ENCODE measurements at places on chromosomes 4 and X.

DNA sequence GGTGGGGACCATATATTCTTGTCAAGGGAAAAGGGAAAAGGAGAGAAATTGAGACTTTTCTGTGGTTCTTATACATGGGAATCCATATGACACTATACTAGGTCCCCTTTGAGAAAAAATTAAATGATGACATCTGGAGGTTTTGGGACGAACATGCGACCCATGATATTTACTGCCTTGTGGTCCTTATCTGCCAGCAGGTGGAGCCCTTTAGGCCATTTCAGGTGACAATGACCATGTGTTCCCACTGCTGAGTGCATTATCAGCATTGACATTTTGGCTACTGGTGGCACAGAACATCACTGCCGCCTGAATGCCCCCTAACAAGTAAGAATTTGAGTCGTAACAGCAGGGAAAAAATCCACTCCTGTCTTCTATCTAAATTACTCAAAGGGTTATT is 843.4 kb downstream of the FSTL5 start:
- H3K36me3 ChIP-seq: no peaks in the 10 kb centered on the region
- H3K27ac ChIP-seq: no peak overlapping the region
- no peaks in the 10 kb centered on the region for H3K4me1 ChIP-seq
- H3K4me3 ChIP-seq: no peak overlapping the region
- peak; percentile 9 for DNase-seq

GRCh38 chrX:112450810-112451209 is 228.9 kb downstream of the LHFPL1 start:
- H3K4me3 ChIP-seq: no peak overlapping the region
- H3K36me3 ChIP-seq: no peaks in the 10 kb centered on the region
- no peaks in the 10 kb centered on the region for H3K4me1 ChIP-seq

DNA sequence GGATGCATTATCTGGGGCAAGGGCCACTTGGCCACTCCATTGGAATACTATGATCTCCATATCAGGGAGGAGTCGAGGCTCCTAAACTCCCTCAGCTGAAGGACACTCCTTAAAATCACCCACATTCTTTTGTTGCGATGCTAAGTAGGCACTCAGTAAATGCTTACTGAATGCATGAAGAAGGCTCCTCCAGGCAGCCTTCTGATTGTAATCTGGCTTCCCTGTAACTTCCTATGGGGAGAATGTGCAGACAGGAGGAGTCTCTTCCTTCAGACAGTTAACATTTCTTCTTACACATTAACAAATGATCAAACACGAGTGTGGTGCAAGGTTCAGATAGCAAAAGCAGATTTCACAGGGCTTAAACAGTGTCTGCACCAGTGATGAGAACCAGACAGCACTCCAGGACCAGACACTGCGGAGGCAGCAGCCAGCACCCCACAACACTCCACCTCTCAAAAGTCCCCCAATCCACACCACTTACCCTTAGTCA is 21.4 kb upstream of the USO1 start:
- H3K4me3 ChIP-seq: no peak overlapping the region
- H3K27ac ChIP-seq: peak overlapping the region; percentile 31
- no peaks in the 10 kb centered on the region for H3K27me3 ChIP-seq
- H3K36me3 ChIP-seq: no peaks in the 10 kb centered on the region

GRCh38 chr4:183838987-183839712 is 66.0 kb upstream of the STOX2 start:
- no peaks in the 10 kb centered on the region for H3K4me1 ChIP-seq
- no peaks in the 10 kb centered on the region for H3K36me3 ChIP-seq
- H3K4me3 ChIP-seq: no peak overlapping the region

GRCh38 chrX:140711894-140712293 is 2.3 kb downstream of the LINC00632 start:
- no peak overlapping the region for H3K4me3 ChIP-seq
- no peaks in the 10 kb centered on the region for H3K36me3 ChIP-seq

- no peak overlapping the region for H3K27ac ChIP-seq
- H3K4me1 ChIP-seq: peaks cover 10% of the 10 kb centered on the region
- H3K36me3 ChIP-seq: no peaks in the 10 kb centered on the region
Measured at GRCh38 chr4:185211035-185211434, 1.6 kb downstream of the SNX25 start.

DNA sequence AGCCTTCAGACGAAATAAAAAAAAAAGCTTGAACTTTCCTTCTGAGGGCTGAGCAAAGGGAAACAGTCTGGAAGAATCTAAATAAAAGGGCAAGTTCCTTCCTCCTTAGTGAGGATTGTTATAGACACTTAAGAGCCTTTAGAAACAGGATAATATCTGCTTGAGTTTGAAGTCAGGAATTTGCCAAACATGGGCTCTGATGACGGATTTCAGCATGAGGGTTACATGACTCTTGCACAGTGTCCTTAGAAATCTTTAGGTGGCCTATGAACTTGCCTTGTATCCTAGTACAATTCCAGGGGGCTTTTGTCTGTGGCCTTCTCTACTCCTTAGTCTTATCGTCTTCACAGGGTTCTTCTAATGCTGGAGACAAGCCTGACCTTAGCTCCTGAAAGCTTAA is 94.1 kb downstream of the RLIM start:
- H3K27me3 ChIP-seq: no peaks in the 10 kb centered on the region
- H3K27ac ChIP-seq: no peak overlapping the region
- DNase-seq: no peak

DNA sequence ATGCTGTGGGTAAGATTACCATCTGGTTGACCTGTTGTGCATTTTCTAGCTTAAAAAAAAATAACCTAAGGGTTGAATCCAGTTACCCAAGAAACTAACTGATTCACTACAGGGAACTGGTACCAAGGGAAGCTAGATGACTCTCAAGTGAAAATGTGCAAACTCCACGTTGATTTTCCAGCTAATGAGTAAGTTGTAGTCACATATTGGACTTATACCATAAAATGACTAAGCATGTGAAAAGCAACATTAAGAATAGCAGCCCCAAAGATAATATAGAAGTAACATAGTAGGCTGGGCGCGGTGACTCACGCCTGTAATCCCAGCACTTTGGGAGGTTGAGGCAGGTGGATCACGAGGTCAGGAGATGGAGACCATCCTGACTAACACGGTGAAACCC is 270.9 kb downstream of the SPRY1 start:
- DNase-seq: no peak
- no peaks in the 10 kb centered on the region for H3K4me1 ChIP-seq
- no peak overlapping the region for H3K27ac ChIP-seq
- H3K27me3 ChIP-seq: no peaks in the 10 kb centered on the region
- H3K36me3 ChIP-seq: no peaks in the 10 kb centered on the region

DNA sequence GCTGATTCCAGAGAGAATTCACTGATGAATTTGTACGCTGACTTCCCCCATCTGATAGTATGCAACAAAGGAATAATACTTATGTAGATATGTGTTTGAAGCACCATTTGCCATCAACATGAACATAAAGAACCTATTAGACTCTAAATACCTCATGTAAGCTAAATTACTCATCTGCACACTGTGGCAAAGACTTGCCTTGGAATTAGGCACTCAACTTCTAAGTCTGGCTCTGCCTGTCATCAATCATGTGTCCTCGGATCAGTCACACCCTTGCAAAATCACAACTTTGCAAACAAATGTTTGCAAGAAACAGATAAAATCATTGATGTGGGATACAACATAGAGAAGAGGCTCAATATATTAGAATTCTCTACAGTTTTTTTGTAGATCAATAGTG is 169.9 kb upstream of the LDB2 start:
- no peak overlapping the region for H3K27ac ChIP-seq
- H3K36me3 ChIP-seq: no peaks in the 10 kb centered on the region
- no peak overlapping the region for H3K4me3 ChIP-seq
- H3K4me1 ChIP-seq: no peaks in the 10 kb centered on the region
- DNase-seq: no peak

- peak overlapping the region; percentile 5 for H3K27ac ChIP-seq
- H3K4me3 ChIP-seq: peak overlapping the region; percentile 72
- no peak for DNase-seq
- no peaks in the 10 kb centered on the region for H3K4me1 ChIP-seq
- H3K27me3 ChIP-seq: no peaks in the 10 kb centered on the region
Measured at GRCh38 chr4:121824171-121824527, 466 bp upstream of the CCNA2 start.

- no peaks in the 10 kb centered on the region for H3K4me1 ChIP-seq
- H3K27me3 ChIP-seq: no peaks in the 10 kb centered on the region
- DNase-seq: no peak
- H3K36me3 ChIP-seq: no peaks in the 10 kb centered on the region
- H3K4me3 ChIP-seq: no peak overlapping the region
- H3K27ac ChIP-seq: no peak overlapping the region
Measured at GRCh38 chrX:114997779-114998178, 19.6 kb downstream of the IL13RA2 start.

GRCh38 chr4:100898844-100899243 is 381.0 kb upstream of the EMCN start:
- H3K27ac ChIP-seq: no peak overlapping the region
- H3K4me1 ChIP-seq: no peaks in the 10 kb centered on the region
- H3K27me3 ChIP-seq: no peaks in the 10 kb centered on the region
- DNase-seq: no peak
- no peaks in the 10 kb centered on the region for H3K36me3 ChIP-seq

Data from H1 (cell line).